ENCODE measurements at places on chromosomes 11 and 22. TPM values are rescaled to one million over a fixed set of nuclear protein-coding genes. Genes with fewer than 3 reads are reported as not detected.

The CCDC88B gene
- 0.86 TPM for total RNA-seq

The PICK1 gene
- total RNA-seq: 7.7 TPM

The VSIG2 gene
- not detected for total RNA-seq

The LMO2 gene
- 0.65 TPM for total RNA-seq

The POU2AF2 gene
- not detected for total RNA-seq

The CABP4 gene
- not detected for total RNA-seq

The BAIAP2L2 gene
- total RNA-seq: 0.65 TPM

The SCGB2A2 gene
- not detected for total RNA-seq

The PAMR1 gene
- total RNA-seq: 33.9 TPM

The TECTA gene
- total RNA-seq: 0.86 TPM

The BMAL1 gene
- 9.1 TPM for total RNA-seq

The OR56A1 gene
- not detected for total RNA-seq

The KCNJ11 gene
- not detected for total RNA-seq

The NPAS4 gene
- total RNA-seq: not detected

The KIF18A gene
- total RNA-seq: 12.0 TPM

The SHANK3 gene
- 0.39 TPM for total RNA-seq

The NDUFS3 gene
- 57.8 TPM for total RNA-seq
